ENCODE measurements at places on chromosomes 5 and 9.

DNA sequence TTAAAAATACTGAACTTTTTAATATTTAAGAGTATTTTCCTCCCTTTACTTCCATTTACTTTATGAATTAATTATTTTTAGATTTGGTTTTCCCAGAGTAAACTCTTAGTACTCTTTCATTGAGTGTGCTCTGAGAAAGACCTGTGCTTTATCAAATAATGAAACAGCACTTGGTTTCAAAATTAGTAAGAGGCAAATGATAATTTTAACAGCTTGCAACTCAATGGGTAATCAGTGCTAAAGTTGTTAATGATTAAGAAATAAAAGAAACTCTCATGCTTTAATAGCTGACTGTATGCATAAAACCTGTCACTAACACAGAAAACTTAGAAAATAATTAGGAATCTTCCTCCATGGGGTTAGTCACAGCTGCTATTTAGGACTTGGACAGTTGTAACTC lies 244.4 kb downstream of the RFX3 start:
- no peak for DNase-seq

DNA sequence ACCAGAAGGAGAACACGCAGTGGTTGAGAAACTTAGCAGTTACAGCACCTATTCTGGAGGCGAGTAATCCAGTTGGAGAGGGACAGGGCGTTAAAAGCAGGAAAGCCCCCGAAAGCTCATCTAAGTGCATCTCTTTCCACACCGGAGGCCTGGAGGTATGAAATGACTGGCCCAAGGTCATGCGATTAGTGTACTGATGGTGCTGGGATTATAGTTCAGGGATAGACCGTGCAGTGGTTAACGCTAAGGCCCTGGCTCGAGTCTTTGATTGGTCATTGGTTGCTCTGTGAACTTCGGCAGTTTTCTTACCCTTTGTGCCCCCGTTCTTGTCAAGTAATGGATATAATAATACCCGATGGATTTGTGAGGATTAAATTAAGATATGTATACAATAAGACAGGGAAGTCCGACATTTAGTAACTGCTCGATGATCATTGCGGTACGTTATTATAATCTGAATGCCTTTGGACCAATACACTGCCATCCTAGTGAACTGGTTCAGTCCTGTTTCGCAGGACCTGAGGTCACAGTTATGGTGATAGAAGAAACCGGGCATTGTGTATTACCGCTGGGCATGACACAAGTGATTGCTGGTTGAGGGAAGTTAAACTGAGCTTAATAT lies 960 bp downstream of the CANX start:
- peak; percentile 59 for DNase-seq

GRCh38 chr5:148808864-148809642 lies 17.4 kb upstream of the ADRB2 start:
- DNase-seq: no peak

DNA sequence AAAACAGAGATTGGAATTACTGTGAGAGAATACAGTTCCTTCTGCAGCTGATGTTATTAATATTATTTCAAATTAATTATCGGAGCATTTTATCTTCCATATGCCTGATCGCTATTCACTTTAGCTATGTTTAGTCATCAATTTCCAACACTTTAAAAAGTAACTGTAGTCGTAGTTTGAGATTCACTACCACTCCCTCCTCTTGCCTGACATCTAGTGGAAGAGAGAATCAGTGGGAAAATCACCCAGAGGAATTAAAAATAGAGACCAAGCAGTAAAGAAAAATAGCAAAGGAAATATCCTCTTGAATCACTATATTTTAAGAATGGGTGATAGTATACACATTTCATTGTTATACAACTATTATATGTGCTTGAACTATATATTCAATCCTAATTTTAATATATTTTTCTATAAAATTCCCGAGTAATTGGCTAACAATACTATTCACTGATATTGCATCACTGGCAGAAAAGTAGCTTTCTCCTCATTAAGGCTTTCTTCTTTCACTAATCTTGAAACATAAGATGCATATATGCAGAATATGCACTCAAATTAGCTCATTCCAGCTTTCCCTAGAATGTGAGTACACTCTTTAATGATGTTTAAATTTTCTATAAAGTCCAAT lies 708.7 kb downstream of the CDH9 start:
- DNase-seq: peak; percentile 19

DNA sequence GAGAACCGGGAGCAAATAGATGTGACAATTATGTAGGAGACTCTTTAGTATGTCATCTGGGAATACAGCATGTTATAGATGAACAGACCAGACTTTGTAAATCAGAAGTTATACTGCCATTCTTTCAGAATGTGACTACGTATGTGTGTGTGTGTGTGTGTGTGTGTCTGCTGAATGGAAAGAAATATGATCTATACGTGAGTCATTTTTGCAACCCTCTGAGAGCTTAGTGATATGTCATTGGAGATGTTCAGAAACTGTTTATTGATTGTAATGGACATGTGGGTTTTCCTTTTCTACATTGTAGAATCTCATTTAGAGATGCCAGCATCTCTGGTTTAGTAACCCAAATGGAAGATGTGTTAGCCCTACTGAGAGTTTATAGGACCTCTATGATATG lies 731.5 kb downstream of the TLE1 start:
- no peak for DNase-seq

GRCh38 chr5:79898611-79899010 lies 92.5 kb downstream of the MTX3 start:
- DNase-seq: no peak

GRCh38 chr5:17719592-17719991 lies 85.3 kb downstream of the TAF11L14 start:
- DNase-seq: no peak

GRCh38 chr5:168214071-168214470 lies 77.4 kb upstream of the WWC1 start:
- DNase-seq: no peak

DNA sequence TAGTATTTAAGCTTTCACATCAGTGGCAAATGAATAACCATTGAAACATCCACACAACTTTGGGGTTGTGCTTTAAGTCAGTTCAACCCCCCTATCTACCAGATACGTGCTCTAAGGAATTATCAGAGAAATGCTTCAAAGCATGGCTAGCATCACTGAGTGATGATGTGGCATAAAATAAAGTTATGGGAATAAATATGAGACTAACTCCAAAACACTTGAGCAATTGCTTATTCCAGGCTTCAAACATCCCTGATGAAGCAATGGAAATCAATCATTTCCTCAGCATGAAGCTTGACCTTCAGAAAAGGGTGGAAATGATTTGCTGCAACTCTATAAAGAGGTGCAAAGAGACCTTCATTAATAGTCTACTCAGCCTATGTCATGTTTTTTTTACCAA lies 292.0 kb upstream of the SMC2 start:
- DNase-seq: no peak

- DNase-seq: no peak
Measured at GRCh38 chr9:124873664-124874063, 11.7 kb downstream of the ARPC5L start.

- DNase-seq: no peak
Measured at GRCh38 chr9:80899208-80899607, 790.1 kb downstream of the TLE1 start.

- DNase-seq: no peak
Measured at GRCh38 chr9:129177443-129177790, 644 bp downstream of the IER5L start.

DNA sequence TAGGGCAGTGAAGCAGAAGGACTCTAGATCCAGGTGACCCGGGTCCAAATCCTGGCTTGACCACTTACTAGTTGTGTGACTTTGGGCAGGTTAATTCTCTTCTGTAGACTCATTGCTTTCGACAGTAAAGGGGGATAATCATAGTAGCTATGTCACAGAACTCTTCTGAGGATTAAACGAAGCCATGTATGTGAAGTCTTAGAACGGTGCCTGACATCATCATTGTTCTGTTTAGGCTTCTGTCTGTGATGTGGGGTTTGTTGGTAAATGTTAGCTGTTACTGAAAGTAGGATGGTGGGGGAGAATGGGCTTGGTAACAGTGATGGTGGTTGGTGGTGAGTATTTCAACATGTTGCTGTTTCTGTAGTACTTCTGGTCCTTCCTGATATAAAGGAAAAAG lies 73.7 kb downstream of the MAP1B start:
- DNase-seq: no peak

DNA sequence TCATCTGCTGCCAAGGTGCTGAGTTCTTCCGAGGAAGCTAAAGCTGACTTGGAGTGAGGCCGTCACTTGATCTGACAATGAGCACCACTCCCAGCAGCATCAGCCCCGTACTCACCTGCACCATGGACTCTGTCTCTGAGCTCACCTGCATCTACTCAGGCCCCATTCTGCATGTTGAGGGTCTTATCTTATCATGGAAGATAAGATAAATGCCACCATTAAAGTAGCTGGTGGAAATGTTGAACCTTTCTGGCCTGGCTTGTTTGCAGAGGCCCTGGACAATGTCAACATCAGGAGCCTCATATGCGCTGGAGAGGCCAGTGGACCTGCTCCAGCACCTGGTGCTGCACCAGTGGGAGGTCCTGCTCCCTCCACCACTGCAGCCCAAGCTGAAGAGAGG lies 35.0 kb upstream of the HMGCS1 start:
- DNase-seq: no peak

- DNase-seq: no peak
Measured at GRCh38 chr5:109653042-109653441, 36.7 kb upstream of the MAN2A1 start.

DNA sequence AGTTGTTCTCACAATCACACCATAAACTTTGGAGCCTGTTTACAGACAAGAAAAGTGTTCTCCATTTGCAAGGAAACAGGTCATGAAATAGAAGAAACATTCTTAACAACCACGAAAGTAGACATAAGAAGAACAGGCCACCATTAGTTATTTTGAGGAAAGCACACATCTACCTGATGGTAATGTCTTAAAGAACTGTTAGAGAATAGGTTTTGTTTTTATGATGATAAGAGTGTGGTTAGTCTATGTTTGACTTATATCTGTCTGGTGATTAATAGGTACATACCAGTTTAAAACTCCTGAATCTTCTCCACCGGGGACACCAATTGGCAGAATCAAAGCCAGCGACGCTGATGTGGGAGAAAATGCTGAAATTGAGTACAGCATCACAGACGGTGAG lies 108.3 kb downstream of the CDH6 start:
- DNase-seq: no peak

All from HAP-1 (cell line).